ENCODE measurements at places on chromosomes 2 and 18.

- no peak for DNase-seq
Measured at GRCh38 chr2:188551671-188552070, 260.0 kb downstream of the GULP1 start.

DNA sequence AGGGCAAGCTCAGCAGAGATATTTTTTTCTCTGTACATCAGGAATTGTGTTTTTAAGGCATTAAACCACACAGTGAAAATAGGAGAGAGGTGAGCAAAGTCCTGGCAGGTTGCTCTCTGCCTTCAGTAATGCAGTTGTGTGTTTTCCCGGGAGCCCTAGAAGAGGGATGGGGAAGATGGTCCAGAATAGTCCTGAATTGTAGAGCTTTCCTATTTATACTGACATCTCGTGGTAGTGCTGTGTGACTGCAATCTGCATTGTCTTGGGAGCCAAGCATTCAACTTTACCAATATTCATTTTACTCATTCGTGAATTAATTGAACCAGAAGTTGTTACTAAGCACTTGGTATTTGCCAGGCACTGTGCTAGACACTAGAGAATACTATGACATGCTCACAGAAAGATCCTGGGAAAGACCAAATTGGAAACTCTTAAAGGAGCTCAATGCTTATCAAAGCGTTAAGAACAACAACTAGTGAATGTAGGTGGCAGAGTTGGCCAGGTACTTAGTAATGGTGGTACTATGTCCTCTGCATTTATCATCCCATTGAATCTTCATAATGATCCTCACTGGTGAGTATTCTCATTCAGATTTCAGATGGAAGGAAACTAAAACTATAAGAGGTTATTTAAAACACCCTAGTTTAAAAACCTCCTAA is 214.6 kb downstream of the TRIB2 start:
- DNase-seq = no peak

GRCh38 chr2:237623428-237624403 is 3.7 kb upstream of the LRRFIP1 start:
- no peak for DNase-seq

DNA sequence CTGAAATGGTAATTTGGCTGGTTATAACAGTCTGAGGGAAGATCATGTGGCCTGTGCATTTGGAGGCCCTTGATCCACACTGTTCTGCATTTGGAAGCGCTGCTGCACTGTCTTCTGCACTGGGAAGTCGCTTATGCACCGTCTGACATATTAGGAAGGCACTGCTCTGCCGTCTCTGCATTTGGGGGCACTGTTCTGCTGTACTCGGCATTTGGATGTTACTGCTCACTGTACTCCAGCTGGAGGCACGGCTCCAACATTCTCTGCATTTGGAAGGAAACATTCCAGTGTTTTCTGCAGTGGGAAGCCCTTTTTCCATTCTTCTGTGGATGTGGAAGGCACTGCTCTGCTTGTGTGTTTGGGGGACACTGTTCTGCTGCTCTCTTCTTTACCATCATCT is 9.6 kb upstream of the PROM2 start:
- no peak for DNase-seq

- DNase-seq = no peak
Measured at GRCh38 chr2:158393886-158394285, 62.7 kb downstream of the CCDC148 start.

GRCh38 chr2:168560817-168561499 is 104.9 kb downstream of the CERS6 start:
- DNase-seq = no peak

- no peak for DNase-seq
Measured at GRCh38 chr18:23532848-23533247, 29.5 kb downstream of the RMC1 start.

DNA sequence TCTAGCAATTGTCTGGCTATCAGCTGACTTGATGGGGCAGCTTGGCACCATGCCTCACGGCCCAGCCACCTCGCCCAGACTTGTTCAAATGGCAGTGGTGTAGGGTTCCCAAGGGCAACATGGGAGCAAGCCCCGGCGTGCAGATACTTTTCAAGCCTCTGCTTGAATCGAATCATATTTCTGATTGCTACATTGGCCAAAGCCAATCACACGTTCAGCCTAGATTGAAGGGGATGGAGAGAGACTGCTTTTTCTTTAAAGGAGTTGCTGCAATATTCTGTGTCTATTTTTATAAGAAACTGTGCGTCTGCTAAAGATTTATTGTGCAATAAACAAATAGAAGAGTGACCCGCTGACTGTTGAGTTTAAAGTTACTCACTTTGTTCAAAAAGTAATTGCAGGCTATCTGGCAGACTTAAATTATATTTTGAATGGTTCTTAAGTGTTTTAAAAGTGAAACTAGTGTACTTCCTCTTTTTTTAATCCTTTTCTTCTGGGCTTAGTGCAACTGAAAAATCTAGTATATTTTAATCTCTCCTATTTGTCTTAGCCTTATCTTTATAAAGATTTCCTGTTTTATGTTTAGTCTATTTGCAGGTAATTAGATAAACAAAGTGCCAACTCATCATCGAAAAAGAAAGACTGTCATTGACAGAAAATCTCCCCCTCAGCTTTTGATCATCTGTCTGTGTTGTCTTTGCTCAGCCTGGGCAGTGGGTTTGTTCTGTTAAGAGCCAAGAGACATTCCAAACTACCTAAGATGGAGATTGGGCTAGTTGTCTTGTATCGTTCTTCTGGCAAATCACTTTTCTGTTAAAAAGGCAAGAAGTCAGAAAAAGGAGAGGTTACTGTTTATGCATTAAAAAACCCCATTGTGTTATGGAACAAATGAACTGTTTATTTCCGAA is 156.1 kb downstream of the TPGS2 start:
- no peak for DNase-seq

All from stimulated activated naive CD8-positive, alpha-beta T cell treated with anti-CD3 and anti-CD28 coated beads, Interleukin-15, Interleukin-2, amounts not matched to agents 100 U/mL and 50 U/mL, for 24 hours (primary cell).